ENCODE measurements at places on chromosomes 5 and 9.

DNA sequence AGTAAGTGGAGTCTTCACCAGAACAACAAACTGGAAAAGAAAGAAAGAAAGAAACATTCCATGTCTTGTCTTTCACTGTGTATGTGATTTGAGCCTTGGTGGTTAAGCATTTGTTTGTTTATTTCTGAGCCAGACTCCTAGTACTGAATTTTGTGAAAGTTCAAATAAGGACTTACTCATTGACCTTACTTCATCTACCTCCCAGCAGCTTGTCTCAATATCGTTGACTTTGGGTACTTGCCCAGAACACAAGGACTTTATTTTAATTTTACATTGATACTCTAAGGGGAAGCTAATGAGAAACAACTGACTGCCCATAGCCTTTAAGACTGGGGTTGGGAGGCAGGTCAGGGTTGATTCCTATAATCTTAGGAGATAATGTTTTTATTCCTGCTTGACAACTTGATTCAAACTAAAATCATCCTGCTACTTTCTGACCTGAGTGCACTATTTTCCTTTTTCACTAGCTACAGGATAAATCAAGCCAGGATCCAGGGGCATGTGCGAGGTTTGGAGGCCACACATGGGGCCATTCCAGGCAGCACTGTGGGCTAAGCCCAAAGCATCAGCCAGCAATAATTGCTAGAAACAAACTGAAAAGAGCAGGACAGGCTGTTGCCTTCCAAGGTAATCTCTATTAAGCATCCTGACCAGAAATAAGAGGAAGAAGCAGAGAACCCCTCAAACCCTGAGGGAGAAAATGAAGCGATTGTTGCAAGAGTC lies 138.9 kb upstream of the RUSC2 start:
- DNase-seq, result no peak

GRCh38 chr9:134498814-134499166 lies 142.8 kb upstream of the COL5A1 start:
- no peak for DNase-seq

DNA sequence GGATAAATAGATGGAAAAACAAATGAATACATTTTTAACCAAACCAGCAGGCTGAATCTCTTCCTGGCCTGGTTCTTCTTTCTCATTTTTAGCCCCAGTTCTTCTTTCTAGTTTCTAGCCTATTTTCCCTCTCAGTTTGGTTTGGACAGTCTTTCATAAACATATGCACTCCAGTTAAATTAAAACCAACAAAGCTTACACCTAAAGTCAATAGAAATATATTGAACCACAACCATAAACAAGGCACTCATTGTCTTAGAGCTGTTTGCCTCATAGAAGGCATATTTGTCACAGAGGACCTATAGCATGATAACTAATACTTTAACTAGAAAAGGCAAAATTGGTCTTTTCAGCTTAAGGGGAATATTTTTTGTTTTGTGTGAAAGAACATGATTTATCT lies 638.3 kb downstream of the NR2F1-AS1 start:
- DNase-seq, result no peak

DNA sequence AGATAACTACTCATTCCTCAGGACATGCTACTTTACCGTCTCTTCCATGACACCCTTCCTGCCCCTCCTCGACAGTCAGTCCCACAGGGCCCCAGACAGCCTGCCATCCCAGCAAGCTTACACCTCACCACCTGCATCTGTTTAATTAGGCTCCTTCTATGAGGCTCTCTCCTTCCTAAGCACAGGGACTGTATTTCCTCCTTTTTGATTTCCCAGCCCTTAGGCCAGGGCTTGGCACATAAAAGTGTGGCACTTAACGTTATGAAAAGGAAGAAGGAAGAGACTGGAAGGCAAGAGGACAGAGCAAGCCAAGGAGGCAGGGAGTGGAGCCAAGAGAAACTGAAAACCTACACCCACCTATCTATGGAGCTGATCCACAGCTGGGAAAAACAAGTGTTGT lies 146.8 kb downstream of the SIL1 start:
- DNase-seq, result no peak

DNA sequence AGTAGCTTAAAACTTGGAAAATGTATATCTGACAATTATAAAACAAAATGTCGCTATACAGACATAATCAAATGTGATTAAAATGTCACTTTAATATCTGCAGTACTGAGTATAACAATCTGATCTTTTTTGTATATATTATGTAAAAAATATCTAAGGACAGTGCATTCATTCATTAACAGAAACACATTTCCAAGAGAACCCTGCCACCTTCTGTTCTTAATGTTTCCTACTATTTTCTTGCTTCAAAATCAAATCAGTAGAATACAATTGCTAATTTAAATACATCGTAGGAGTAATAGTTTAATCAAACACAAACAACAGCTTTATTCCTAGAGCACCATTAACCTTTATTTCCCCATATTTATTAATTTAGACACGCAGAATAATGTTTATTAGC lies 142.6 kb upstream of the ST8SIA4 start:
- no peak for DNase-seq

GRCh38 chr9:97761056-97761598 lies 64.0 kb upstream of the XPA start:
- no peak for DNase-seq

DNA sequence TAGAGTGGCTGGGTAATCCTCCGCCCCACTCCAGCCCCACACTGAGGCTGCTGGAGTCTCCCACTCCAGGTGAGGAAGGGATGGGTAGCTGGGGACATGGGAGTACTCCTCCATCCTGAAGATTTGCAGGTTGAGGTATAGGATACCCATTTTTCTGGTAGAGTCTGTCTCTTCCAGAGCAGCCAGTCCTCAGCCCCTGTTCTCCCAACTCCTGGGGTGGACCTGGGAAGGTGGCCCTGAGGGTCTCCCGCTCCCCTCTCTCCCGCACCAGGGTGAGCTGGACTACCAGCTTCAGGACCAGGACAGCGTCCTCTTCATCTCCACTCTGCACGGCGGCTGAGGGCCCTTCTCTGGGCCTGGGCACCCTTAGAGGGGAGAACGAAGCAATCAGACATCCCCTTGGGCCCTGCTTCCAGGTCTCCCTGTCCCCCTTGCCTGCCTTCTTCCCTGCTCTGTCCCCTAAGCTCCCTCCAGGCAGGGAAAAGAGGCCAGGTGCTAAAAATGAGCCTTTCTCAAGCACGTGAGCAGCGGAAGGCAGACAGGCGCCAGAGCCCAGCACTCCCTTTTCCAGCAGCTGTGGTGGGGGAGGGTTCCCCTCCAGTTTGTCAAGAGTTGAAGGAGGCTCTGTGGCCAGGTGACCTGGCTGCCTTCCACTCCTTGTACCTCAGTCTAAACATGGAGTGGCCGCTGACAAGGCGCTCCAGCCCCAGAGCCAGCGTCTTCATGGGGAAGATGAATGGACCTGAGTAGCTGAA lies 18.4 kb downstream of the URM1 start:
- no peak for DNase-seq

DNA sequence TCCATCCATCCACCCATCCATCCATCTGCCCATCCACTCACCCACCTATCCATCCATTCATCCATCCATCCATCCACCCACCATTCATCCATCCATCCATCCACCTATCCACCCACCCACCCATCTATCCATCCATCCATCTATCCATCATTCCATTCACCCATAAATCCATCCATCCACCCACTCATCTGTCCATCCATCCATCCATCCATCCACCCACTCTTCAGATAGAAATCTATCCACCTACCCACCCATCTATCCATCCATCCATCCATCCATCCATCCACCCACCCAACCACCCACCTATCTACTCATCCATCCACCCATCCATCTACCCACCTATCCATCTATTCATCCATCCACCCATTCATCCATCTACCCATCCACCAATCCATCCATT lies 35.0 kb upstream of the SLC6A19 start:
- DNase-seq, result no peak

- DNase-seq, result no peak
Measured at GRCh38 chr5:72326306-72326649, 6.1 kb downstream of the PTCD2 start.

DNA sequence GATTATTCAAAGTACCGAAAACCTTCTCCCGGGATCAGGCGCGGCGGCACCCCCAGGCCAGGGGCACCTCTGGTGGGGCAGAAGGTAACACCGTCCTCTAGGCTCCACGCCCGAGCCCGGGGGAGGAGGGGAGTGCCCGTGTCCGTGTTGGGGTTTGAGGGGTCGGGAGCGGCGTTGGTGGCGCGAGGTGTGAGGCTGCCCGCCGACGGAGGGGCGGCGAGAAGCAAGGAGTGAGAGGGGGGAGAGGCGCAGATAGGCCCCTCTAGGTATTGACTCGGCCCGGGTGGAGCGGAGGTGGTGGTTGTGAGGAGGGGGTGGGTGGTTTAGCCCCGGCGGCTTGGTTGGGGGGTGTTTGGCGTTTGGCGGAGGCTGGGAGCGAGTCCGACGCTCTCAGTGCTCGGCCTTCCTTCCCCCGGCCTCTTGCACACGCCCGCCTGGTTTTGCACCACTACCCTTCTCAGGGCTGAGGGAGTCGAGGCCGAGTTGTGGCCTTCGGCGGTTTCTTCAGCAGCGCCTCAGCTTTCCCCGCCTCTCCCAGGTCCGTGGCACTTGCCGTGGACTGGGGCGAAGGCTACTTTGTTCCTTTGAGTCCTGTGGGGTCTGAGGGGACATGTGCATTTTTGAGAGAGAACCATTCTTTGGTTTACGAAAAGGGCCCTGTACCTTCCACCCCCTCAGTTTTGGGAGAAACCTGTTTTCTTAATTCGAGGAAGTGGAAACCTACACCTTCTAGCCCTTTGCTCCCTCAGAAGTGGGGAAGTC lies 450 bp downstream of the GPBP1 start:
- no peak for DNase-seq

DNA sequence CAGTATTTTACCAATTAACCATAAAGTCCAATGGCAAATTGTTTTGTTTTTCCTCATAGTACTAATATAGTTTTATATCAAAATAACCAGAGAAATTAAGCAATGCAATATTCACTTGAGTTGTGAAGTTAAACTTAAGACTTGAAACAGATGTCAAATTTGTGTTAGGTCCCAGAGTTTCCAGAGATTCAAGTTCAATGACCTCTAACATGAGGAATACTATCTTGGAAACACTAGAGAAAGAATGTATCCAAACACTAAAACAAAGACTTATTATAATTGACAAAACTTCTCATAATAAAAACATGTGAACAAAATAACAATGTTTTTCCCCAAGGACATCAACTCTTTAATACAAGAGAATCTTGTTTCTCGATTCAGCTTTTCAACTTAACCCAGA lies 18.0 kb downstream of the SUSD1 start:
- DNase-seq, result no peak

DNA sequence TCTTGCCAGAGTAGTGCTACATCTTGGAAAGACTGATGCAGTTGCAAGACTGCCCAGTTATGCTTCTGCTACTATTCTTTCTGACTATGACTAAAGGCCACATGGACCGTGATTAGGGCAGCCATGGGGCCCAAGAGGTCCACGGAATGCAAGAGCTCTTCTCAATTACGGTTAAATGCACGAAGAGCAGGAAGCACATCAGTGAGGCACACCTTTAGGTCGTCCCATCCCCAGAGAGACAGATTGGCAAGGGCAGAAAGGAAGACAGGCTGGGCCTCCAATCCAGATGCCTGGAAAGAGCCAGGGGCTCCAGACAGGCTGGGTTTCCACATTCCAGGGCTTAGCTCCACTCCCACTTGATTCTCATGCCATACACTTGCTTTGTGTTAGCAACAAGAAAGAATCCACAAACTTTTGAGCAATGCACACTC lies 132.3 kb upstream of the SLIT3 start:
- no peak for DNase-seq
